ENCODE measurements at places on chromosomes 6 and 20.

DNA sequence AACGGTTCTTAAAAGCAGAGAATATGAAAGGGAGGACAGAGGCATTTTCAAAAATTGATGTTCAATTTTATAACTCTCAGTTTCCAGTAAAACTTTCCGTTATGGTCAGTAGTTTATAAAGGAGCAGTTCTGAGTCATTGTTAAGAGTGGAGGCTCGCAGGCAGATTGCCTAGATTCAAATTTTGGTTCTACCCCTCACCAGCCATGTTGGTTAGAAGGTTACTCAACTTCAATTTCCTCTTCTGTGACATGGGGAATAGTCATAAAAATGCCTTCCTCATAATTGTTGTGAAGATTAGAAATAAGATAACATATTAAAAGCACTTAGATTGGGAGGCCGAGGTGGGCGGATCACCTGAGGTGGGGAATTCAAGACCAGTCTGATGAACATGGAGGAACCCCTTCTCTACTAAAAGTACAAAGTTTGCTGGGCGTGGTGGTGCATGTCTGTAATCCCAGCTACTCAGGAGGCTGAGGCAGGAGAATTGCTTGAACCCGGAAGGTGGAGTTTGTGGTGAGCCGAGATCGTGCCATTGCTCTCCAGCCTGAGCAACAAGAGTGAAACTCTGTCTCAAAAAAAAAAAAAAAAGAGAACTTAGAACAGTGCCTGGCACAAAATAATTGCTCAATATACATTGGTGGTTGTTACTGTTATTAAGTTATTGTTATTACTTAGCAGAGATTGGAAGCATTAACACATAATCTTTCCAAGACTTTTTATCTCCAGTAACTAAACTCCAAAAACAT is 348.9 kb downstream of the NRN1 start:
- no peak for DNase-seq

DNA sequence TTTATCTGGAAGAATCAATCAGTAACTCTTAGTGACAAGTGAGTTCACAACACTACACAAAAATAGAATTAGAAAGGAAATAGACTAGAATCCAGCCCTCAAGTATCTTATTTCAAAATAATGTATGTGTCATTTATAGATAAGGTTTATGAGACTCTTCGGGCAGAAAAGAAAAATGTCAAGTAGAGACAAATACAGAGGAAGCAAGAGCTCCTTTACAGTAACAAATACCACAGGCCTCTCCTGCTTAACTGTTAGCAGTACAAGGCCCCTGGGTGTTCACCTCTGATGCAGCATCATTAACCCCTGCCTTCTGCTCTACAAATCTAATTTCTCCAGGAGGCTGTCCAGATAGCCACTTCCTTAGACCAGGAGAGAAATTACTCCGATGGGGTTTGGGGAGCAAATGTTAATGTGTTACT is 76.7 kb downstream of the UBE3D start:
- no peak for DNase-seq

GRCh38 chr20:49170714-49171113 is 17.4 kb downstream of the STAU1 start:
- DNase-seq: no peak

DNA sequence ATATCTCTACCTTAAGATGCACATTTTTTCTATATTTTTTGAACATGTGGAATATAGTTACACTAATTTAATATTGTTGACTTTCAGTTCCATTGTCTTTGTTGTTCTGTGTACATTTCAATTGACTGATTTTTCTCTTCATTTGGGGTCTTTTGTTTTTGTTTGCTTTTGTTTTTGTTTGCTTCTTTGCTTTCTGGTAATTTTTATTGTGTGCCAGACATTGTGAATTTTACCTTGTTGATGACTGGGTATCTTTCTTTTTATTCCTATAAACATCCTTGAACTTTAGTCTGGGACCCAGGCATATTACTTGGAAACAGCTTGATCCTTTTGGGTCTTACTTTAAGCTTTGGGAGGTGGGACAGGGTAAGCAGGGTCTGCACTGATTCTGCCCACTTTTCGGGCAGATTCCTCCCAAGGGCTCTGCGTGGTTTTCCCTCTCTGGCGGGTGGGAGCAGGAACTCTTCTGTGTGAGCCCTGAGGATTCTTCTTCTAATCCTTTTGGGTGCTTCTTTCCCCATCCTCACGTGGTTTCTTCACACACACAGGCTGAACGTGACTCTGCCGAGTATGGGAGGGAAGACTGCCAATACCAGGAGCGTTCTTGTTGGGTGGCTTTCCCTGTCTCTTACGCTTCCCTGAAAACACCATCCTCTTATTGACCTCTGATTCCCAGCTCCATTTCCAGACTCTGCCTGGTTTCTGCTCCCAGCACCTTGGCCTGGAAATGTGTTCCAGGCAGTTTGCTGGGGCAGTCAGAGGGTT is 200.5 kb downstream of the ARID1B start:
- no peak for DNase-seq

DNA sequence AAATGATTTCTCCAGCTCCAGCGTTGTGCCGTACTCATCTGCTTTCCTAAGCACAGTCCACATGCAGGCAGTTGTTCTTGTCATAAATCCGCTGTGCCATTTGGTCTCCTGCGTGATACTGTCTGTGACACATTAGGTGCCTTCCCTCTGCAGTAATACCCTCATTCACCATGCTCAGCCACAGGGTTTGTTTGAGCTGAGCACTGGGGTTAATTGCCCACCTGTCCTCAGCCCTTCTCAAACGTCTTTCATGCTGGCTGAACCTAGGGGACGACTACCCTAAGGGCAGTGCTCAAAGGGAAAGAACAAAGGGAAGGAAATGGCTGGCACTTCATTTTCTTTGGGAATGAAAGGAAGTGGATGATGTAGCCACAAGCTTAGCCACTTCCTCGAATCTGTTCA is 64.2 kb upstream of the MYLIP start:
- peak; percentile 70 for DNase-seq

GRCh38 chr20:44025756-44026155 is 111.1 kb downstream of the TOX2 start:
- no peak for DNase-seq

DNA sequence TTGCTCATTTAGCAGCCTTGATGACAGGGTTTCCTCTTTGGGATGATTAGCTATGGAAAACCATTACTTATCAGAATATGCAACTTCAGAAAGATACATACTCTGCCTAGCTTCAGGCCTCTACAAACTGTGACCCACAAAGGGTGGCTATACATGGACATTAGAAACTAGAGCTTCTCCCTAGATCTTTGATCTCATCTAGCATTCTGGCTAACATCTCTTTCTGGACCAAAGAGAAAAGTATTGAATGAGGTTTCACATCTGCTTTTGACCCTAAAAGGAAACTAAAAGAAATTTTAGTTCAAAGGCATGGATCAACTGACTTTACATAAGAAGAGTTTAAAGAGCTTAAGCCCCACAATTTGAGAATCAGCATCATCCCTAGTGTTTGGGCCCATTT is 12.4 kb upstream of the HMGN3 start:
- no peak for DNase-seq

DNA sequence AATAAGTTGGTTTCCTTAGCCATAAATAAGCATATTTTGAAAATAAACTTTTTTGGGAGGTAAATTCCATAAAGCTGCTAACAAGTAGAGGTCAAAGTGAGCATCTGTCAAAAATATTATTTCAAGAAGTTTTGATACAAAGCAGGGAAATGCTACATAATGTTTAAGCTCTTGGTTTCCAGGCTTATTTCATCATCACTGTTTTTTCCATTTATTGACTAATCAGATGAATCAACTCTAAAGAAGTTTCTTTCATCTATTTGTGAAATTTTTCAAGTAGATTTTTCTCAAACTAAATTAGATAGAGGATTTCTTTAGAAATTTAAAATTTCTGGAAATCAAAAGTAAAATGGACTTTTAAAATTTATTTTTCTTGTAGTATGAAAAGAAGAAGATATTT is 89.5 kb upstream of the TBX18 start:
- no peak for DNase-seq

DNA sequence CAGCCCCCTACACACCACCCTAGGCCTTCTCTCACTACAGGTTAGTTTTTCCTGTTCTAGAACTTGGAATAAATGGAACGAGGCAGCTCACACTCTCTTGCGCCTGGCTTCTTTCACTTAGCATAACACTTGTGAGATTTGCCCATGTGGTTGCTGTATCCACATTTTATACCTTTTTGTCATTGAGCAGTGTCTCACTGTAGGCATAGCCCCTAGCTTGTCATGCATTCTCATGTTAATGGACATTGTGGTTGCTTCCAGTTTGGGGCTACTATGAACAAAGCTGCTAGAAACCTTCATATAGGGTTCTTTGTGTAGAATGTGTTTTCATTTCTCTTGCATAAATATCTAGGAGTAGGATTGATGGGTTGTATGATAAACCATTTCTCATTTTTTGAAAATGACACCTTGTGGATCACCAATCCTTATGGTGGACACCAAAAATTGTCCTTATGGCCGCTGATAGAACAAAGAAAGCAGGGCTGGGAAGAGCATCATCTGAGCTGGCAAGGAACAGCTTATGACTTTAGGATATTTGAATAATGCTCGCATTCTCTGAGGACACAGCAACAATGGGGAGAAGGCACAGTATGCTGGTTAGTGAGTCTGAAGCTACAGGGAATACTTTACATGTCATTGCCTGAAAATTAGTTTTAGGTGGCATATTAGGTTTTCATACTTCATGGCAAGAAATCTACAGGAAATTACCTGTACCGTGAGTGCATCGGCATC is 9.8 kb upstream of the SLC22A23 start:
- DNase-seq: no peak

- DNase-seq: no peak
These were observed 100.6 kb downstream of the DCDC2 start for GRCh38 chr6:24257282-24257681.

- DNase-seq: peak; percentile 45
These were observed 8.3 kb downstream of the CEP250 start for GRCh38 chr20:35463455-35464300.

DNA sequence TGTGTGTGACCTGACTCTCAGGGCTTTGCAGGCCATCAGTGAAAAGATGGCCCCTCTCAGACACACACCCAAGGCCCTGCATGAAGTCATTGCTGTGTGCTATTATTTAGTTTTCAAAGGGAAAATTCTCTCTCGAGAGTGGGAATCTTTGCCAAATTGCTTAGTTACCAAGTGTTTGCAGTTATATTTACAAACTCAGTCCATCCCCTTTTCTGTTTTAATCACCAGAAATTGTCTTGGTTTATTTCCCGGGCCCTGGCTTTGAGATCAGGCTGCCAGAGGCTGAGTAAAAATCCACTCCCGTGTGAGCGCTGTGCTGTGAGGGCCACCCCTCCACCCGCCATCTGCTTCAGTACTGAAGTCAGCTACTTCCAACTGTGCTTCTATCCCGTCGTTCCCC is 163.1 kb downstream of the SOD2 start:
- DNase-seq: no peak

DNA sequence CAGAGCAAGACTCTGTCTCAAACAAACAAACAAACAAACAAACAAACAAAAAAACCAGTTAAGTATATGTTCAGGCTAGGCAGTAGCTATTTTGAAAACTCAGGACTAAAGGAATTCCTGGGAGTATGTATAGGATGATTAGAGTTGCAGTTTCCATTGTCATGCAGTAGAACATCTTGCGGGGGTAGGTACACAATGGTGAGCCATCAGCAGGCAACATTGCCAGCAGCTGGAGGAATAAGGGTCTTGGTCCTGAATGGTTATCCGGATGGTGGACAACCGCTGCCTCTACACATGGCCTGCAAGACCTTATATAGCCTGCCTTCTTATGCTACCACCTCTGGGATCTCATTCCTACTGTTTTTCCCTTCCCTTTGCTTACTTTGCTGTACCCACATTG is 297.5 kb downstream of the SOX4 start:
- no peak for DNase-seq

DNA sequence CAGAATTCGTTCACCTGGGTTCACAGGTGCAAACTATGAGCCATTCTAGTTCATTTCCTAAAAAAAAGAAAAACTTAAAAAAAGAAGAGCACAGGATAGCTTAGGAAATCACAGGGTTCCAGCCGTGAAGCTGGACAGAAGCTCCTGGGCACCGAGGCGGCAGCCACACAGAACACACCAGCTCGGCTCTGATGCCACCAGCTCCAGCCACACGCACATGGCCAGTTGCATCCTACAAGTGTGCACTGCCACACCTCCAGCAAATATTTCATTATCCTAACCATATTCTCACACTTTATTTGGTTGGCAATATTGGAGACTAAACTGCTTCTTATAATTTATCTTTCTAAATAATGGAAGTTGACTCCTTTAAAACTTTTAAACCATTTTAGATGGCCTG is 26.2 kb upstream of the AFDN start:
- DNase-seq: no peak

- DNase-seq: no peak
These were observed 220.2 kb upstream of the CEP162 start for GRCh38 chr6:84447651-84448050.

- DNase-seq: no peak
These were observed 198.6 kb downstream of the DTNBP1 start for GRCh38 chr6:15464211-15464725.

DNA sequence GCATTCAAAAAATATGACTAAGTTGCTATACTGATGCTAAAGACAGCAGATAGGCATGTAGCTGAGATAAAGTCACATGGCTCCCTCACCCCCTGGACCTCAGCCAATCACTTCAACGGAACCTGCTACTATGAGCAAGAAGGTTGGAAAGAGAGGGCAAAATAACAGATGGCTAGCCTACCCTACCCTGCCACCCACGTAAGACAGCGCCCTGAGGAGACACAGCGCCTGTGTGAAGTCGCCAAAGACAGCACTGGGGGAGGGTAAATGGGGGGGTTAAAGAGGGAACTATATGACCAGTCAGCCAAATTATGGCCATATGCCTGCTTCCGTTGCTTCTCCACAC is 163.2 kb downstream of the RALGAPA2 start:
- DNase-seq: no peak

DNA sequence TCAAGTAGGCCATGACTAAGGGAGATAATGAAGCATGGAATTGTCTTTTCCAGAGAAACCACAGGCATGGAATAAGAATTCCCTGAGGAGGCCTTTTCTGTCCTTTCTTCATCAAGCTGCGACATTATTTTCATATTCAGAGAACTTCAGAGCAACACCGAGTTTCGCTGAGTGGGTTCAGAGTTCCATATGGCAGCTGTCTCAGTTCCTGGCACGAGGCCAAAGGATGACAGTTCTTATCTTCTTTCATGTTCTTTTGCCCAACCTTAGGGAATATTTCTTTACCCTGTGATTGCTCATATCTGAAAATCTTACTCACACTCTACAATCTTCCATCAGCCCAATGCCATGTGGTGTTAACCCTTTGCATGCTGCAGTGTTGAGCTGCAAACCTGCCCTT is 135.3 kb upstream of the BMP2 start:
- no peak for DNase-seq
